ENCODE measurements at places on chromosomes 2 and 18.

DNA sequence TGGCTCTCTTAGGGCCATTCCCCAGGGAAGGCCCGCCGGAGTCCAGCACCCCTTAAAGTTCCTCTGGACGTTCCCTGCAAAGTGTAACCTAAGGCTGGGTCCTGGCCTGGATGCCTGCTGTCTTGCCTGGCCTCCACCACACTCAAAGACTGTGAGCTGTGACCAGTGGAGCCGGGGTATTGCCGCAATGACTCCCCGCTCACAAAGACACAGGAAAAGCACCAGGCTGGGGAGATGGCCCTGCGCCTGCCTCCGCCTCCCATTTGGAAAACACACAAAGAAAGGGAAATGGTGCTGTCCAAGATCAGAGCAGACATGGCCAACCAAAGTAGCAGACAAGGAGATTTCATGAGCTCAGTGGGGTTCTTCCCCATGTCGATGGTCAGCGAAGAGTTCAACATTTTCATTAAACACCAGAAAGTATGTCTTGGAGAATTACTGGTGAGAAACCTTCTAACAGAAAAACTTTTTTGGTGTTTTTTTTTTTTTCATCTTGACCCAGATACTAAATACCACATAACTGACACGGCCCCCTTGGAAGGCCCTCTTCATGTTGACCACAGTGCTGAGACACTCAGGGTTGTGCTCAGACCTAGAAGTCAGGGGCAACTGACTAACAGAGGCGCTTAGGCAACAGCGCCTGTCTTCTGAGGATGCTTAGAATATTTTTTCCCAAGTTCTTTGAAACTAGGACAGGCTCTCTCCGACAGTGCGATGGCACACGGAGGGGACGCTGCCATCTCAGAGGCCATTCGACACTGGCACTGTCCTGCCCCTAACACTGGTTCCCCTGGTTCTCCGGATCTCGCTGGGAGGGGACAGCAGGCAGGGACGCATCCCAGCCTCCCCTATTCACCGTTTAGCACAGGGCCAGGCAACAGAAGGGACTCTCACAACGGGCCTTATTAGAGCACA is 226.4 kb upstream of the ID2 start:
- no peak for DNase-seq

- no peak for DNase-seq
Measured at GRCh38 chr2:180077295-180077906, 70.3 kb upstream of the CWC22 start.

DNA sequence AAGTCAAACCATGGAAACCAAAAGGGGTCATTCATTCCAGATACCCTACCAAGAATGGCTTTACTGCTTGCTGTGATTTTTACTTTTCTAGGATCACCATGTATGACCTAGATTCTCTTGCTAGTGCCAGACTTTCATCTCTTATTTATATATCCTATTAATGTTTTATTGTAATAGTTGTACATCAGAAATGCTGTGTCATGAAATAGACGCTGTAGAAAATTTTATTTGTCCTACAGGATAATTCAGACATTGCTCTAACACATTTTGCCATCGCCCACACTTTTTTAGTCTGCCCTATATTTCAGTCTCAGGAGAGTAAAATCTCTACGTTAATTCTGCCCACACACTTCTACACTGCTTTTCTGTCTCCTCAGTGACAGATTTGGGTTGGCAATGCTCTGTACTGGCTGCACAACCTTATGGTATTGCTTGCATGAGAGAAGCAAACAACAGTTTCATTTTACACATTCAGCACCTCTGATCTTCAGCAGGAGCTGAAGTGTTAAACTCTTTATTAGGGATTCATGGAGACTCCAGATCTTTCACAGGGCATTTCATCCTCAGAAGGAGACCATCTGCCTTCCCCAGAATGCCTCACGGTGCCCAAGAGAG is 871.8 kb upstream of the CHAC2 start:
- peak; percentile 58 for DNase-seq

DNA sequence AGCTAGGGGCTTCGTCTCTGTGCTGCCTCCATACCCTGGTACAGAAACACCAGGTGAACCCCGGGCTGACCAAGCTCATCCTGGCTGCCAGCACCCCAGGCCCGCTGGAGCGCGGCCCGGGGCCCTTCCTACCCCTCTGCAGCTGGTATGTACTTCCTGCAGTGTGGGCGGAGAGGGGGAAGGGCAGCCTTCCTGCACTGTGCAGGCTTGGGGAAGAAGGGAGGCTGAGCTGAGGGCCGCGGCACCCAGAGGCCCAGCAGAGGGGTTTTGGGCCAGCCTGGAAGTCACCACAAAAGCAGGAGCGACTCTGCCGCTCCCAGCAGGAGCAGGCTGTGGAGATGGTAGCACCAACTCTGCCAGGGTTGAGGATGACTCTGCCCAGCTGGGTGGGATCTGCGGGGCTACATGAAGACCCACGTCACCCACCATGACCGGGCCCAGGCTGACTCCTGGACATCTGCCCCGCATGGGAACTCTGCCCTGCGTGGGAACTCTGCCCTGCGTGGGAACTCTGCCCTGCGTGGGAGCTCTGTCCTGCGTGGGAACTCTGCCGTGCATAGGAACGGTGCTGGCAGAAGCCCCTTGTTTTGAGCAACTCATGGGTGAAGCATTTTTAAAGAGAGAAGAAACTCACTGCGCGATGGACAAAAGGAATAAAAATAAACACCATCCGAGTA is 273.3 kb downstream of the NDUFA10 start:
- no peak for DNase-seq

DNA sequence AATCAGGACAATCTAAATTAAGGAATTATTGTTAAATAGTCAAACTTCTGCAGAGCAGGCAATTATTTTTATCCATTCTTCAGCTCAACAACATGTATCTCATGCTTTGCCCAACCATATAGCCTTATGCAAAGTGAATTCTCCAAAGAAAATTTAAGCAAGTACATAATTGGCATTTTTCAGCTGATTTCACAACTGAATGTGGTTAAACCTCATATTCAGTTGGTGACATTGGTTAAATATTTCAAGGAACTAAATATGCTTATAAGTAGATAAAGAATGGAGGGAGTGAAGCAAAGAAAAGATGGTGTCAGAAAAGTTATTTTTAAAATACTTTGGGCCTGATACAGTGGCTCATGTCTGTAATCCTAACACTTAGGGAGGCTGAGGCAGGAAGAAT is 816.2 kb downstream of the NRXN1 start:
- DNase-seq = no peak

DNA sequence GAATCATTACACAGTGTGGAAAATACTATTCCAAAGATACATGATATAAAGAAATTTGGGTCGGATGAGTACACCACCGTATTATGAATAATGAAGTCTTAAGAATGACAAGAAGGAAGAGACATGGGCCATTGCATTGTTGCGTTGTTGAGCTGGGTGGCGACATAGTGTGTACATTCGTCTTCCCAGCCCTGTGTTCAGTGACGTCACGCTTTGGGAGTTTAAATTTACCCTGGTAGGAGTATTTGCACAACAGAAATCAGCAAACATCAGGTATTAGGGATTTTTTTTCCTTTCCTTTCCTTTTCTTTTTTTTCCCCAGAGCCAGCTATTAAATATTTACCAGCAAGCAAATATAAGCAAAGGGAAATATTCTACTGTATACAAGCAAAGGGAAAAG is 347.2 kb upstream of the NETO1 start:
- no peak for DNase-seq

Data from posterior cingulate gyrus (tissue), 11 donors.